ENCODE measurements at places on chromosomes 7 and 10.

DNA sequence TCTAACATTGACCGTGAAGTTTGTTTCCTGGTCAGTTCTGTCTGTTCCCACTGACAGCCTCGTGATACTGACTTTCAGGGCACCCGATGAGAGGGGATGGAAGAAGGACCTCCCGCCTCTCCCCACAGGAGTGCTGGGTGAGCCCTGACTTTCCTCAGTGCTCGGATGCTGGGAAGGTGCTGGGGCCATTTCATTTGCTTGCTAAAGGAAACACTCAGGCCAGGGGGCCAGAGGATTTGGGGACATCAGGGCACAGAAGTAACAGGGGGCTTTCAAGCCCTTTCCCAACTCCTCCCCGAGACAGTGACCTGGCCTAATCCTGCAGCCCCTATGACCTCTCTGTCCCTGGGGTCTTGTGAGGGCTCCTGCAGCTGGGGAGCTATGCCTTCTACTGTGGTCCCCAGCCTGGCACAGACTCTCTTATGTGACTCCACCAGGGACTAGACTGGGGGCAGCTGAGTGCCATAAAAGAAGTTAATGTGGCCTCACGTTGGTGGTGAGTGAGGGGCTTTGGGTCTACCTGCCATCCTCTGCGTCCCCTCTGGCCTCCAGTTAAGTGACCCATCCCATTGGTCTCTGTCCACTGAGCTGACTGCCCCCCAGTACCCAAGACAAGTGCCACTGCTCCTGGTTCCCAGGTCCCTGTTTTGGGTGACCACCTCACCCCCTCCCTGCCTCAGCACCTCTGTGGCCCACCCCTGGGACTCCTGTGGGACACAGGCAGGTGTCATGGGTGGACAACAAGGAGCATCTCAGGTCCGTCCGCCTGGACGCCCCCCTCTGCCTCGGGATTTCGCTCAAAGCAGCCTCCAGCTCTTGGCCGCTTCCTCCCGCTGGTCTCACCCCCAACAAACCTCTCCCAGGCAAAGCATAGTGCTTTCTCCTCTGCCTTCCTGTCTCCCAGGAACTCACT lies 33.4 kb upstream of the HSPA12A start:
- DNase-seq, result no peak

DNA sequence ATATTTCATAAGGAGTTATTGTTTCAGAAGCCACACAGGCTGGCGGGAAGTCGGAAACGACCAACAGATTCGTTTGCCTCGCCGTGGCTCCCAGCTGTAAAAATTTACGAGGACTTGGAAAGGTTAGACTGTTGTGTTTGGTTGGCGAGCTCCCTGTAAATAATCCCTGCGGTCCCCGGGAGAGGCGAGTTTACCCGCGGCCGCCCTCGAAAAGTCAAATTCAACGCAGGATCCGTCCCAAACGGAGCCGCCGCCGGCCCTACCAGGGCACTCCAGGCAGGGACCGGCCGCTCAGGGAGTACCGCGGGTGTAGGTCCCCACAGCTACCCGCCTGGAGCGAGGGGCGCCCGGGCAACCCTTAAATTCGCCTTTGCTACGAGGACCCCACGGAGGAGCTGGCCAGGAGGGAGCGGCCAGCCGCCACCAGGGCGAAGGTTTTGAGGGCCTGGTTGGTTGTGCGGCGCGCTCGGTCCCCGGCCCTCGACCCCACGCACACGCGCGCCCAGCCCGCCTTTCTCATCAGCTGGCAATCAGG lies 726 bp upstream of the HOXA9 start:
- no peak for DNase-seq

DNA sequence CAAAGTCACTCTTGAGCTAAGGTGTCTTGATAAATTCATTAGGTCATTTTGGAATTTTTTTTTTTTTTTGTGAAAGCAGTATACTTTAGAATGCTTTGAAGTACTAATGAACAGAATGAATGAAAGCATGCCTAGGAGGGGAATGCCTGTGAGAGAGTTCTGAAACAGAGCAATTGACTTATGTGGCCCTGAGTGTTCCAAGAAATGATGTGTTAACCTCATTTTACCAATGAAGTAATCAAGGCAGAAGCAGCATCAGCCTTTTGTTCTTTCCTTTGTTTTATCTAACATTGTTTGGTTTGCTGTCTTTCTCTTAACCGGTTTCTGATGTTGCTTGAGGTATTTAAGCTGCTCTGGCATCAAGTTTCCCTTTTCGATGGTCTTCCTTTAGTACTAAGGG lies 154.6 kb upstream of the HGF start:
- no peak for DNase-seq

GRCh38 chr10:6014241-6014761 lies 37.0 kb upstream of the IL15RA start:
- peak; percentile 65 for DNase-seq

GRCh38 chr7:99235925-99236324 lies 28.0 kb upstream of the KPNA7 start:
- no peak for DNase-seq

DNA sequence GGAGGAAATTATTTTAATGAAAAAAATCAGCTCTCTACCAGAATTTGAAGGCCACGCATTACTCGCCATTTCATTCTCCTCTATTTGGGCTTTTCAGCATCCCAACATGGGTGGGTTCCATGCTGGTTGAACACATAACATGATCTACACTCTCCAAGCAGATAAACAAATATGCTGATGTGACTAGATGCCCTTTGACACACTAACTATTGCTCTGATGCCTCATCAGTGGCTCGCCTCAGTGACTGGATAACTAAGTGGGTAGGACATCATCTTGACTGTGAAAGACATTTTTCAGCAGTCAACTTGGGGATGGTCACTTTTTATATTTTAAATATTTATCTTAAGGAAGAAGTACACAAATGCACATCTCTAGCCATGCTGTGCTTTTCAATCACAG lies 113.9 kb upstream of the LAMB4 start:
- DNase-seq, result no peak

DNA sequence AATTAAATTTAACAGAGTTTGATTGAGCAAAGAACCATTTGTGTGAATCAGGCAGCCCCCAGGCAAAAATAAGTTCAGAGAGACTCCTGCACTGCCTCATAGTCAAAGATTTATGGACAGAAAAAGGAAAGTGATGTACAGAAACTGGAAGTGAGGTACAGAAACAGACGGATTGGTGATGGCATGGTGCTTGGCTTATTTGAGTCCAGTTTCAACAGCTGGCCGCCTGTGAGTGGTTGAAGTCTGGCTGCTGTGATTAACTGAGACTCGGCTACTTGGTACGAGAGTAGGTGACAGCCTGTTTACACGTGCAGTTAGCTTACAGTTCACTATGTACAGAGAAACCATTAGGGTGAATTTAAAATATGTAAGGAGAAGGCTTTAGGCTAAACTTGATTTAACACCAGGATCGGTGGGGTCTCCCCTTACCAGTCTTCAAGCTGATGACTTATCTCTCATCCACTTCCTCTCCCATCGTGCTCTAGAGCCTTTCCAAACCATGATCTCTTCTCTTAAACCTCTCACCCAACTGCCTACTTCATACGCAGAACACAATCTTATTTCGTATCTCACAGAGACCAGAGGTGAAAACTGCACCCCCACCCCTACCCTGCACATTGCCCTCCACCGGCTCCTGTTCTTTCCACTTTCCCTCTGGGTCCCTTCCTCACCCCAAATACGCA lies 5.0 kb upstream of the MSMB start:
- DNase-seq, result no peak

DNA sequence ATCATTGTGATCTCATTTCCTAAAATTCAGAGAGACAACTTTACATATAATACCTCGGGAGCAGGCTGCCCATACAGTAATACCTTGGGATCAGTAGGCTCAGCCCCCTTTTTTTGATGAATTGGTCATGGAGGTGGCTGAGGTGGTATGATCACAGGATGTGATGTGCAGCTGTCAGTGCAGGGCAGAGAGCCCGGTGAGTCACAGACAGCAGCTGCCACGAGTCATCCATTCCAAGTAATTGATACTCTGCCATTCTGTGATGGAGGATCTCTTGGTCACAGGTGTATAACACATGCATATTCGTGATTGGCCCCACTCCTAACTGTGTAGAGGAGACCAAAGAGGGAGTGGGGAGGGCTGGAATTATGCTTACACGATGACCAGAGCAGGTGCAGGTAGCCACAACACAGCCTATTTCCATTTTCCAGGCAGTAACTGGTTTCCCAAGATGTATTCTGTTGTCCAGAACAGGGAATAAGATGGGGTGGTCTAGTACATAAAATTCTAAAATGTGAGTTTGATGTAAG lies 14.1 kb downstream of the NRCAM start:
- DNase-seq, result no peak

DNA sequence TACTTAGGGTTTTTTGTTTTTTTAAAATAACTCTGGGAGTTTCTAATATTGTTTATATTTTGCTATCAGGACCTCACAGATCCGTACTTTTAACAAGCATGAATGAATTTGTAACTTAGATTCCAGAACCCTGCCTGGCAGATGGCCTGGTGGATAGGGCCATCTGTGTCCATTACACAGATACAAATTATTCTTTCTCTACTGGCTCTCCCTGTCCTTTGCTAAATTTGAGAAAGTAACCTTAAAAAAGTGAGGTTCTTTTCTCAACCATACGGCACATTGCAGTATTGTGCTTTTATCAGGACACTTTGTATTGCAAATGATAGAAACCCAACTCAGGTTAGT lies 26.6 kb downstream of the LCOR start:
- no peak for DNase-seq

- DNase-seq, result no peak
These were observed 256.3 kb upstream of the MAGI2 start for GRCh38 chr7:79709574-79710409.

DNA sequence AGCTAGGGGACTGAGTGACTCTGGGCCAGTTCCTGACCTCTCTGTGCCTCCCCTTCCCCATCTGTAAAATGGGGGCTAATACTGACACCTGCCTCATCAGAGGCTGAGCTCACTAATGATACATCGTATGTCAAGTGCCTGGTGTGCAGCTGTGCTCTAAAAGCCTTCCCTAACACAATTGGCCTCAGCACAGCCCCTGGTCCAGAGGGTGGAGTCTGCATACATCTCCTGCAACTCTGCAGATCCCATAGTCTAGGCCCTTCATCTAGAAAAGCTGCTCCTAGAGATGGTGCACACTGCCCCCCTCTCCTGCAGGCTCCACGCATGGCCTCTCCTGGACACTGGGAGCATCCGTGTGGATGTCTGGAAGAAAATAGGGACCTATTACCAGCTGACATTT lies 255.0 kb downstream of the RPS24 start:
- no peak for DNase-seq

DNA sequence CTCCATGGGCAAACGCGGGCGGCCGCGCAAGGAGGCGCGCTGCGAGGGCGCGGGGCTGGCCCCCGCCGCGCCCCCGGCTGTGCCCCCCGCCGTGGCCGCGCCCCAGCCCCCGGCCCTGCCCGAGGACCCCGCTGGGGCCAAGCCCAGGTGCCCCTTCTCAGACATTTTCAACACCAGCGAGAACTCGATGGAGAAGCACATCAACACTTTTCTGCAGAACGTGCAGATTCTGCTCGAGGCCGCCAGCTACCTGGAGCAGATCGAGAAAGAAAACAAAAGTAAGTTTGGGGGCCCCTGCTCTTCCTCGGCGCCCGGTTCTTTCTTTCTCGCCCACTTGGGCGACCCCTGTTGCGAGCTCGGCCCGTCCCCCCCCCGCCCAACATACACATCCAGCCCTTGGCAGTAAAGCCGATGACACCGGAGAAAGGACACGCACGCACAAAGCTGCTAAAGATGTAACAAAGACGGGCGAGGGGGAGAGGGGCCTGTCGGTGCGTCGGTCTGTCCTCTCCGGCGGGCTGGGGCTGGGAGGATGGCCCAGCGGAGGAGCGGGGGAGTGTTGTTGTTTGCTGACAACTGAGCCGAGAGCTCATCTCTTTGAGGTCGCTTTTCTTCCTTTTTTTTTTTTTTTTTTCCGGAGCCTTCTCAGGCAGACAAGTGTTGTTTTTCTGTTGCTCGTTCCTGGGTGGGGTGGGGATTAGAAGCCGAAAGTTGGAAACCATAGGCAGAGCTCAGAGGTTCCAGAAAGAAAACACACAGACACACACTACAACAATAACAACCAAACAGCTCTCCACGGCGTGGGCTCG lies 604 bp downstream of the MXI1 start:
- DNase-seq, result peak; percentile 43

DNA sequence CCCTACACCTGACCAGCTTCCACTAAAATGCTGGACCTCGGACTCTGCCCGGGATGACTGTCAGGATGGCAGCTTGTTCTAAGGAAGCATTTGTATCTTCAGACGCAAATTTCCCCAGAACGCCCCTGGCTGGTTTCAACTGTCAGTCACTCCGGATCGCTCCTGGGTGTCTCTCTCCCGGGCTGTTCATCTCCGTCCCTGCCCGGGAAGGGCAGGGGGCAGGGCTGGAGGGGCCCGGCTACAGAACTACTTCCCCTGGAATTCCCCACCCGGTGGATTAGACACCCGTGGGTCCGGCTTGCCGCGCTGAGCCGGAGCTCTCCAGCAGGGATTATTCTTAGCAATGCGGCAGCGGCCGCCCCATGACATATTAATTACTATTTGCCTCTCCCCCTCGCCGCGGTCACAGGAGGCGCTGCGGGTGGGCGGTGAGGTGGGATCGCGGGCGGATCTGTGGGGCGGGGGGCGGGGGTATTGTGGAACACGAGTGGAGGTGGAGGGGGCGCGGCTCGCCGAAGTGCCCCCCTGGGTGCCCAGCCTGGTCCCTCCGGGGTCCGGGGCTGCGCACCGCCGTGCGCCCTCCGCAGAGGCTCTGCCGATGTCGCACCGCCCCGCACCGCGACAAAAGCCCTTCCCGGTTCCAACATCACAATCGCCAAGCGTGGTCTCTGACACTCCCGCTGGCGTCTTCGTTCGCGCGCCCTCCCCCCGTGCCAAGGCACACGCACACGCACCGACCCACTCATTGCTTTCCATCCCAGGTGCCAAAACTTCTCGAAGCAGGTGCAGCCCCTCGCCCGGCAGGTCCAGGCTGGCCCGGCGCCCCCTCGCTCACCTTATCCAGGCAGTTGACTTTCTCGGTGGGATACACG lies 276.1 kb upstream of the NEBL start:
- peak; percentile 11 for DNase-seq

GRCh38 chr10:21661935-21662334 lies 127.9 kb downstream of the MLLT10 start:
- no peak for DNase-seq

GRCh38 chr10:98611436-98611835 lies 164.7 kb upstream of the HPS1 start:
- DNase-seq, result no peak

DNA sequence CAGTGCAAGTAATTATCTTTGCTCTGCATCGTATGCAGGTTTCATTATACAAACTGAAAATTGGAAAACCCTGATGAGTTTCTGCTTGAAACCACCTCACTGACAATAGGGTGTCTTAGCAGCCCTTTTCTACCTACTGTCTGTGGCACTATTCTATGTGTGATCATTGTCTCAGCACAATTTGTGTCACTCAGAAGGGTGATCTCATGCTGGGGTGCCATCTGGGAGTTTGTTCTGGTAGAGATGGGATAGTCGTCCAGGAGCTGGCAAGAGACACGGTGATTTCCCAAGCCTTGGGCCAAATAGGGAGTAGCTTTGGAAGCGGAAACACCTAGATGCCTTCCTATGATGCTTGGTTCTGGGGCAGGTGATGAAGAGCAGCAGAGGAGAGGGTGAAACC lies 186.3 kb downstream of the FRMD4A start:
- no peak for DNase-seq
